Spleen (tissue), 13 donors: ENCODE measurements at places on chromosomes 2 and 18. TPM values are rescaled to one million over a fixed set of nuclear protein-coding genes. Genes with fewer than 3 reads are reported as not detected.
A peak's percentile ranks its signal among the peaks of the same experiment; 100 is the strongest.

TUBB8B gene
- total RNA-seq = not detected

SKOR2 gene
- total RNA-seq = not detected

TRIM43 gene
- total RNA-seq = not detected

CPO gene
- not detected for total RNA-seq

SH2D6 gene
- total RNA-seq = not detected

MAP2 gene
- total RNA-seq = 3.3 TPM

TWIST2 gene
- 5.7 TPM for total RNA-seq

CD207 gene
- not detected for total RNA-seq

DNA sequence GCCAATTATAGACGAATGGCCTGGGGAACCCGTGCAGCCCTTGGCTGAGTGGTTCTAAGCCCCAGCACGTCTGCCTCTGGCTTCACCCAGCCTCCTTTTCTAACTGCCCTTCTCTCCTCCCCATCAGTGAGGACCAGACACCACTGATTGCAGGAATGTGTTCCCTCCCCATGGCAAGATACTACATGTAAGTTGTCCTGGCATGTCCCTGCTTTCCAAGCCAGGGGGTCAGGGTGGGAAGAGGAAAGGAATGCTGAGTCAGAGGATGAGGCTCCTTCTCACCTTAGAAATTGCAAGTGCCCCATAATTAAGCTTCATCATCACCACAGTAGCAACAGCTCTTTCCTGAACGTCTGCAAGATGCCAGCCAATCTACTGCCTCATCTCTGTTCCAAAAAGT lies 4.8 kb downstream of the IL1F10 start:
- no peak for DNase-seq
- no peak overlapping the region for H3K4me3 ChIP-seq
- H3K4me1 ChIP-seq = no peaks in the 10 kb centered on the region
- H3K36me3 ChIP-seq = no peaks in the 10 kb centered on the region

- H3K27me3 ChIP-seq = no peaks in the 10 kb centered on the region
- H3K27ac ChIP-seq = no peak overlapping the region
- no peak for DNase-seq
- no peaks in the 10 kb centered on the region for H3K4me1 ChIP-seq
- no peaks in the 10 kb centered on the region for H3K36me3 ChIP-seq
Measured at GRCh38 chr2:23657934-23658333, 269.0 kb downstream of the ATAD2B start.

GRCh38 chr2:234091883-234092282 lies 41.4 kb downstream of the SPP2 start:
- no peaks in the 10 kb centered on the region for H3K36me3 ChIP-seq
- H3K27ac ChIP-seq = peak overlapping the region; percentile 60
- no peak overlapping the region for H3K4me3 ChIP-seq
- no peaks in the 10 kb centered on the region for H3K27me3 ChIP-seq
- H3K4me1 ChIP-seq = peaks cover 20% of the 10 kb centered on the region

DNA sequence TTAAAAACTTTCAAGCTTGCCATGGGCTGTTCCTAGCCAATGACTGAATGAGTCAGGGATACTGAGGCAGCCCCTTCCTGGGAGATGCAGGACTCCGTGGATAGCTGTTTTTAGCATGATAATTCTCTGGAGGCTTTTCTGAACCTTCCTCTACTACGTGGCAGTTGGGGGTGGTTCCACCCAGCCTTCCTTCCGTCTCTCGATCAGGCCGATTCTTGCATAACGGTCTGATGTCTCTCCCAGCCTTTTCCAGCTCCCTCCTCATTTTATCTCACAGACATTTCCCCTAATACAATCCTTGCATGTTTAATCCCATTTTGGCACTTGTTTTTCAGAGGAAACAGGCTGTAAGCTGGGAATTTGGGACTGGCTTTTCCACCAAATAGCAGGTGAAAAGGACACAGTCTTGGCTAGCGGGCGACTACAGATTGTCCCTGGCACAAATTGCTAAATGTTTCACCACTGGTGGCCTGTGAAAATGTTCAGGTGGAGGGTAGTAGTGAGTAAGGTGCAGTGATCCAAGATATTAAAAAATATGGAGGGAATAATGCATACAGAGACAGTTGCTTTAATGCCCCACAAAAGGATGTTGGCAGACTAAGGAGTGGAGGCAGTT lies 21.0 kb upstream of the CTLA4 start:
- no peaks in the 10 kb centered on the region for H3K36me3 ChIP-seq
- DNase-seq = no peak
- H3K27me3 ChIP-seq = no peaks in the 10 kb centered on the region
- no peaks in the 10 kb centered on the region for H3K4me1 ChIP-seq
- no peak overlapping the region for H3K4me3 ChIP-seq

GRCh38 chr18:41974796-41975201 lies 19.8 kb downstream of the PIK3C3 start:
- peaks cover 73% of the 10 kb centered on the region for H3K36me3 ChIP-seq
- no peak for DNase-seq
- no peak overlapping the region for H3K4me3 ChIP-seq
- H3K27me3 ChIP-seq = no peaks in the 10 kb centered on the region

DNA sequence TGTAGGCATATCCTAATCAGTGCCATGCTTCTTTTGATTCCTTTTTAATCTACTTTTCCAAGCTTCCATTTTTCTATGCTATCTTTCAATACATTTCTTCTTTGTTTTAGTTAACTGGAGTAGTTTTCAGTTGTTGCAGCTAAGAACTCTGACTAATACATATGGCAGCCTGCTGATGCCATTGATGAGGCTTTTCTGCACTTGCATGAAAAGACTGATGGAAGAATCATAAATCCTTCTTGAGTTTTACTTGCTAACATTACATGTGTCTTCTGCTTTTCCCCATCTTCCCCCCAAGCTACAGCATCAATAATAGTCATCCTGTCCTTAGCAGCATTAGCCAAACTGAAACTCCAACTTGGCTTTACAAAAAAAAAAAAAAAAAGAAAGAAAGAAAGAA lies 203.3 kb downstream of the LRP1B start:
- H3K4me3 ChIP-seq = no peak overlapping the region
- no peak for DNase-seq
- H3K4me1 ChIP-seq = no peaks in the 10 kb centered on the region

DNA sequence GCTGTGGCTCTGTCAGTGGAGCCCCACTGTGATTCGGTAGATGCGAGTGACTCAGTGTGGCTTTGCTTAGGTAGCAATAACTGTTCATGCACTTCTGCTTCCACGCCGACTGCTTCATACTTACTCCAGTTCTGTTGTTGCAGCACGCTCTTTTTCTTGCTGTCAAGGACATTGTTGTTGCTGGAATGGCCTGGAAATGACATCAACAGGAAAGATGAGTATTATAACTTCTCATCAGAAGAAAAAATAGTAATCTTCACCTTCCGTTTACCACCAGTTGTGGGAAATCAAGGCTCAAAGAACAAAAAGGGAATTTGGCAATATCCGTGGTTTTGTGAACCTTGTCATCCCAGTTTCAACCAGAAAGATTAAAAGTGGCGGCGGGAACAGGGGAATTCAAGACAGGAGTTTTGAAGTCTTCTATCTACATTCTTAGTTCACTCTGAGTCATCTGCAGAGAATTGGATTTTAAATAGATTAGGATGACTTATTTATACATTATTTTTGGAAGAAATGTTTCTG lies 8.3 kb downstream of the TM4SF20 start:
- no peaks in the 10 kb centered on the region for H3K27me3 ChIP-seq
- DNase-seq = no peak
- no peak overlapping the region for H3K4me3 ChIP-seq
- no peak overlapping the region for H3K27ac ChIP-seq
- H3K36me3 ChIP-seq = no peaks in the 10 kb centered on the region
- H3K4me1 ChIP-seq = no peaks in the 10 kb centered on the region

DNA sequence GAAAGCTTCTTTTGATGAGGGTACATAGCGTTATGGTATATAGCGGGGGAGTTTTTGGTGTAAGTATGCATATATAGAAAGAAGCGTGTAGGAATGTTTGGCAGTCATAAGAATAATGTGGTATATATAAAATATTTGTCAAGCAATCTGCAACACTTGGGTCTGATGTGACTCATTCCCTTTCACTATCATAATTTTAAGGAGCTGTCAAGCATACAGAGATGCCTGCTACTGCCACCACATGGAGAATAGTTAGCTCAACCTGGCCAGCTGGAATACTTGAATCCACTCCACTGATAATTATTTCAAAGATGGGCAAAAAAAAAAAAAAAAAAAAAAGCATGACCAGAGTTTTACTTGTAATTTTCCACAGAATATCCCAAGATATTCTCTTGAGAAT lies 559.8 kb upstream of the REG3G start:
- H3K36me3 ChIP-seq = no peaks in the 10 kb centered on the region
- no peaks in the 10 kb centered on the region for H3K4me1 ChIP-seq
- DNase-seq = no peak
- H3K27me3 ChIP-seq = no peaks in the 10 kb centered on the region

DNA sequence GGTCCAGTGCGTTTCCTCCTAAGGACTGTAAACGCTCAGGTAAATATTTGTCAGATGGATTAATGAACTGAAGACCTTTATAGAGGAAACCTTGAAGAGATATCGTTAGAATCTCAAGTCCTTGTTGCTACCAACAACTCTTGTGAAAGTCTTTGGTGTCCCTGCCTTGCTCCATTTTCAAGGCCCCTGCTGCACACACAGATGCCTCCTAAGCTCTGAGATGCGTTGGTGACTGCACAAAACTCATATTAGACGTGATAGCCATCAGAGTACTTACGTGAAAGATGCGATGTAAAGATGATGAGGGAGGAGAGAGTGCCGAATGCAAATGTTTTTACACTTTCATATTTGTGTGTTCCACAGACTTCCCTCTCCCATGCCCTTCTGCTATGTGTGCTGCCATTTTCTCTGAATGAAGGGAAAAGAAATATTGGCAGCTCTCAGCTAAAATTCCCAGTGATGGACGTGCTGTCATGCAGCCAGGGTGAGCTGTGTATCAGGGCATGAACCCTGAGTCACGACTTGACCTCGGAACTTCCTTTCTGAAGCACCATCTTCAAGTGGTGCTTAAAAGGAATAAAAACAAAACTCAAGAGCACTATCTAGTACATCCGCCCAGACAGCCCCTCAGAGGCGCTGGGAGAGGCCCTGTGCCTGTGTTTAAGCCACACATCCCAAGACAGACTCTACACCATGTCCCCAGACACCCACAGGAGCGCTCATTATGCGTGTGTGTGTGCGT lies 117.4 kb downstream of the FAM210A start:
- peak; percentile 72 for DNase-seq
- no peak overlapping the region for H3K4me3 ChIP-seq

DNA sequence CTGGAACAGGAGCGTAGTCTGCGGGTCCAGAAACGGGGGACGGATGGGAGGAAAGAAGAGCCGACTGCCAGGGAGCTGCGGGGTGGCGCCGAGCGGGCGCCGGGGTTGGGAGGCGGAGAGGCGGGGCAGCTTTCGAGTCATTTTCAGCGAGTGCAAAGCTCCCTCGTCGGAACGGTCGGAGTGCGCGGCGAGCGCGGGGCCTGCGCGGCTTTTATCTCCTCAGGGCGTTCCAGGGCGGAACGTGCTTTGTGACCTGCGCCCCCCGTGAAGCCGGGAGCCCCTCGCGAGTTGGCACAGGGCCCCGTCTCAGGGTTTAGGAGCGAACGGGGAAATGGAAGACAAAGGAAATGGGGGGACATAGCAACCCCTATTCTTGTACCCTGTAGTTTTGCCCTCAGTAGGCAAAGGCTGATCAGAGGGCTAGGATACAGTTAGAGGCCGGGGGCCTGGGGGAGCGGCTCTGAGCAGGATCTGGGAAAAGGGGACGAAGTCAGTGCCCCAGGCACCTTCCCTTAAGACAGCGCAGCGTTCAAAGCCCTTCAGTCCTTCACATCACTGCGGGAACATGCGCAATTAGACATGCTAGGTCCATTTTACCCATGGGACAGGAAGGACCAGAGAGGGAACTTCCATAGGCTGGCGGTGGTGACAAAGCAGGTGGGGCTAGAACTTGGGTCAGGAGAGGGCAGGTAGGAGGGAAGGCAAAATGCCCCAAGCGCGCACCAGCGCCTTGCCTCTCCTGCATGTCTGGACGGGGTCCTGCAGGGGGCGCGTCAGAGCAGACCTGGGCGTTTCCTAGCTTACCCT lies 60.1 kb upstream of the IL1RL1 start:
- peak; percentile 95 for DNase-seq
- no peaks in the 10 kb centered on the region for H3K36me3 ChIP-seq
- peak overlapping the region; percentile 12 for H3K4me3 ChIP-seq
- H3K4me1 ChIP-seq = no peaks in the 10 kb centered on the region
- peak overlapping the region; percentile 89 for H3K27ac ChIP-seq
- no peaks in the 10 kb centered on the region for H3K27me3 ChIP-seq

DNA sequence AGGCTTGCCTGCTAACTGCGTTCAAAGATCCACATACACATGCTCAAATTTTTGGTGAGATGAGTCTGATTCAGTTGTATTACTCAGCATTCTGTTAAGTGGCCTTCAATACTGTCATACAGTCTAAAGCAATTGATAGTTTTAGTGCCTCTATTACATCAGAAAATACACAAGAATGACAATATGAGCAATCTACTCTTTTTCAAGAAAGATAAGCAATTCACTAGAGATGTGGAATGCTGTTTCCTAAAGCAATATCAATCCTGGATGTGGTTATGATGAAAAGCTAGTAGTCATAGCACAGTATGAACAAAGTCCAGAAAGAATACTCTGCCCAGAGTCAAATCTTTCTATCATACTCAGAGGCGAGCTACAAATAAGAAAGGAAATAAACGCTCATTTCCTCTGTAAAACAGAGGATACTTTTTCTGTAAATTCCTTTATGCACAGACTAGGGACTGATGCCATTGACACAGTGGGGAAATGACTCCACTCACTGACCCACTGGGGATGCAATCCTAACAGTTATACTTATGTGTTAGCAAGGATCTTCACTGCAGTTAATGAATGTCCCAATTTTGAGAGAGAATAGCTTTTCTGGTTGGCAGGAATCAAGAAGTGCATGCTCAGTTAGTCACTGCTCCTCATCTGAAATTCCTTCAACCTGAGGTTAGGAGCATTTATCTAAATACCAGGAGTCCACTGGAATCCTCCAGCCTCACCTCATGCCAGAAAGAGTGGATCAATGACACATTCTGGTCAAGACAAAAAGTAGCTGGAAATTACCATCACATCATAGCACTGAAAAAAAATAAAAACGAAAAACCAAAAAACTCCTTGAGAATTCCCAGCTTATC lies 83.3 kb downstream of the PDE11A start:
- no peak overlapping the region for H3K4me3 ChIP-seq
- no peak for DNase-seq
- H3K4me1 ChIP-seq = no peaks in the 10 kb centered on the region
- H3K27ac ChIP-seq = no peak overlapping the region
- H3K27me3 ChIP-seq = no peaks in the 10 kb centered on the region
- no peaks in the 10 kb centered on the region for H3K36me3 ChIP-seq

GRCh38 chr2:236083934-236084333 lies 84.3 kb downstream of the GBX2 start:
- H3K4me1 ChIP-seq = no peaks in the 10 kb centered on the region
- no peak overlapping the region for H3K4me3 ChIP-seq
- DNase-seq = no peak
- no peaks in the 10 kb centered on the region for H3K36me3 ChIP-seq
- H3K27ac ChIP-seq = no peak overlapping the region

- no peak overlapping the region for H3K4me3 ChIP-seq
- no peaks in the 10 kb centered on the region for H3K4me1 ChIP-seq
- DNase-seq = no peak
Measured at GRCh38 chr2:191066197-191066918, 52.4 kb upstream of the STAT1 start.
